ENCODE measurements at places on chromosomes 12 and 14.

- no peak for DNase-seq
Observed at GRCh38 chr14:71591231-71591630, 341.0 kb upstream of the RGS6 start.

DNA sequence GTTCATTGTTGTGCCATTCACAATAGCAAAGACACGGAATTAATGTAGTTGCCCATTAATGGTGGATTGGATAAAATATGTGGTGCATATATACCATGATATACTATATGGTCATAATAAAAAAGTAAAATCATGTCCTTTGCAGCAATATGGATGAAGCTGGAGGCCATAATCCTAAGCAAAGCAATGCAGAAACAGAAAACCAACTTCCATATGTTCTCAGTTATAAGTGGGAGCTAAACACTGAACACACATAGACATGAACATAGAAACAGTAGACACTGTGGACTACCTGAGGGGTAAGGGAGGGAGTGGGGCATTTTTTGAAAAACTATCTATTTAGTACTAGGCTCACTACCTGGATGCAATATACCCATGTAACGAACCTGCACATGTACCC lies 3.0 kb upstream of the ERP27 start:
- DNase-seq, result no peak

- no peak for DNase-seq
Observed at GRCh38 chr12:10227648-10228047, 15.0 kb downstream of the GABARAPL1 start.

GRCh38 chr12:84632556-84632955 lies 280.0 kb downstream of the SLC6A15 start:
- DNase-seq, result no peak

DNA sequence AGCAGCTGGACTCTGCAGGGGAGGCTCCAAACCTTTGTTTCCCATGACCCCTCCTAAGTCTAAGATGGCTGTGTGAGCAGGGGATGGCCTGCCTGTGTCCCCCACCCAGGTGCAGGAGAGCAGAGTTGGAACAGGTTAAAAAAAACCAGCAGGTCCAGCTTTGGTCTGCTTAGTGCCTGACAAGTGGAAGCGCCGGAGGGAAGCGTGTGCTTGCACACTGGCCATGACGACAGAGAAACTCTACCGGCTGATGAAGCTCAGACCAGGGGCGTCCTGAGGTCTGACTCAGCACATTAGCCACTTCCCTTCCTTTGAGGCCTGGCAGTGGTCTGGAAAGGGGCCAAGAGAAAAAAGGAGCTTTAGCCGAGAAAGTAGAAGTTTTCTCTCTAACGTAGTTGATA lies 280.1 kb downstream of the VRK1 start:
- DNase-seq, result no peak

DNA sequence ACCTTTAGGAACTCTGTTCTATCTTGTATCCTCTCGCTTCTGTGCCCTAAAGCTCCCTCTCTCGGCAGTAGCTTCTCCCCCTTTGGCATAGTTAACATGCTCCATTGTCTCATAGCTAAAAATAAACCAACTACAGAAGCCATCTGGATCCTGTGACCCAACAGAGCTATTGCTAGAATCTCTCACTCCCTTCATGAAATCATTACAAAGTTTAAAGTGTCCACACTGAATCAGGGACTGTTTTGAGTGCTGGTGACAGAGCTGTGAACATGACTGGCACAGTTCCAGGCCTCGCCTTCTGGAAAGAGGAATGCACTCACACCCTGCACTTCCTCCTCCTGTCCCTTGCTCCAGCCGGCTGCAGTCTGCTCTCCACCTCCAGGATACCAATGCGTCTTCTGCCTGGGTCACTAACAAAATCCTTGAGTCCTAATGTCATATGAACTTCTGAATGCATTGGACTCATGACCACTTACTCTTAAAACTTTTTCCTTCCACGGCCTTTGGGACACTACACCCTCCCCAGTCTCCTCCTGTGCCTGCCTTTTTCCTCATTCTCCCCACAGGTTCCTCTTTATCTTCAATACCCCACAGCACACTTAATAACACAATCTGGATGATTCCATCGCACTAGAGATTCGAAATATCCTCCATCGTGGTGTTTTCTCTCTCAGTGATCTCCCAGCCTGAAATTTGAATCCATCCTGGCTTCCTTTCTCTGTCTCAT lies 13.2 kb downstream of the PLBD1 start:
- DNase-seq, result peak; percentile 7

GRCh38 chr12:58529897-58530741 lies 390.2 kb downstream of the LRIG3 start:
- DNase-seq, result no peak

All from NCI-H2029 treated with DMSO at 0.1 percent for 48 hours (cell line).